T-helper 2 cell treated with Interferon-gamma antibody and Interleukin-4, amounts not matched to agents 100 ng/mL and 5 ng/mL, for 36 hours (primary cell): ENCODE measurements at places on chromosomes 3 and 15. TPM values are rescaled to one million over a fixed set of nuclear protein-coding genes. Genes with fewer than 3 reads are reported as not detected.

Gene PRICKLE2
- total RNA-seq, result not detected in 2 replicates

Gene UBAP1L
- 5.9 and 6.5 TPM in 2 replicates for total RNA-seq

Gene ATP8B4
- total RNA-seq, result 22.5 and 26.1 TPM in 2 replicates

Gene FBXW12
- total RNA-seq, result not detected in 2 replicates

Gene EXD1
- total RNA-seq, result not detected in 2 replicates

Gene LYZL4
- total RNA-seq, result not detected in 2 replicates

Gene CCDC54
- total RNA-seq, result not detected in 2 replicates

Gene CATSPER2
- total RNA-seq, result 6.9 and 7.6 TPM in 2 replicates

Gene PLCH1
- 0.59 and 0.80 TPM in 2 replicates for total RNA-seq

Gene HTR3E
- not detected in 2 replicates for total RNA-seq

Gene GPR87
- total RNA-seq, result 0.09 and 0.20 TPM in 2 replicates

Gene GRK7
- total RNA-seq, result not detected in 2 replicates

Gene TIMP4
- total RNA-seq, result not detected in 2 replicates

Gene TTLL13
- 0.34 and 1.1 TPM in 2 replicates for total RNA-seq

Gene TAGLN3
- total RNA-seq, result 0.32 TPM in 1 of 2 replicates, not detected in the other

Gene SPTBN5
- 0.59 and 1.0 TPM in 2 replicates for total RNA-seq
